ENCODE measurements at places on chromosomes 11 and 22.
A peak's percentile ranks its signal among the peaks of the same experiment; 100 is the strongest.

- DNase-seq = no peak
Measured at GRCh38 chr22:45817745-45818423, 146.2 kb downstream of the ATXN10 start.

DNA sequence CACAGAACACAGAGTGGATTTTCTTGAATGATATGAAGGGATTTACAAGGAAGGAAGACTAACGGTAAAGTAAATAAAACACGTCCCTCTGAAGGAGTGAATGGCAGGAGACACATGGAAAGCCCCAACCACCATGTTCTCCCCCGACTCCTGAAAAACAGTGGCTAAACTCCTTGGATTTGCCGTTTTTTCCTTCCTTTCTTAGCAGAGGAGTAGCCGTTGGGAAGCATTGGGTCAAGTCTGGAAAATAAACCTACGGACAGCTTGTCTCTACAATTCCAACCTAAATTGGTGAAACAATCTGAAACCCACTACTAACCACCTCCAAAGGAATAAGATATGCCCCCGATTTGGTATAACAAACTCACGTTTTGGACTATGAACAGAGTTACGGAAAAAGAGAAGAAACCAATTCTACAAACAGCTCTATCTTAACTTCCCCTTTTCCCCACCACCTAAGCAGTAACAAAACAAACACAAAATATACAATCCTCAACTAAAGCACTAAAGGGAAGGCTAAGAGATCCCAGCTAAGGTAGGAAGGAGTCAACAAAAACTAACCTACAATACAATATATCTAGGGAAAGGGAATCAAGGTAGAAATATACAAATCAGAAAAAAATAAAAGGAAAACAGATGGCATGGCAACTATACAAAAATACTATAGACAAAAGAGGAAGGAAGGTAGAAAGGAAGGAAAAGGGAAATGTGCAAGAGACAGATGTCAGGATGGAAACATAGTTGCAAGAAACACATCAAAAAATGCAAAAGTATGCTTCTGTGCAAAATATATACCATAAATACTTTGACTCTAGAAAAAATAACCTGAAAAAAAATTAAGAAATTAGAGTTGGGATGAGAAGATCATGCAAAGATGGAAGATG lies 43.8 kb upstream of the LYVE1 start:
- DNase-seq = no peak

- peak; percentile 27 for DNase-seq
Measured at GRCh38 chr22:29750559-29751538, 16.0 kb downstream of the ZMAT5 start.

- DNase-seq = no peak
Measured at GRCh38 chr11:114033066-114033465, 26.4 kb upstream of the ZBTB16 start.

DNA sequence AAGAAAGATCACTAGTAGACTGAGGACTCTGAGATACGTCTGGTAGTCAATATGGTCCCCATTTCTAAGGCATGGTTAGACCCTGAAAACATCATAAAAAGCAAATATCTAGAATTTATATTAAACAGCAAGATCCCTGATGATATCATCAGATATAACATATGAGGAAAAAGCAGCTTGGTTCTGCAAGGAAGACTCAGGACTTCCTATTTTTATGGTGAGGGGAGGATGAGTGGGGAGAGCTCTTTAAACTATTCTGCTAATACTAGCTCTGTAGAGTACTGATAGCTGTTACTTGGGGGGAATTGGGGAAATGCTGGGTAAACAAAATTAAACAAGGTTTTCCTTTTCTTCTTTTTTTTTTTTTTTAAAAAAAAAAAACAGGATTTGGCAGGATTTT lies 235.8 kb downstream of the SWAP70 start:
- DNase-seq = no peak
